ENCODE measurements at places on chromosomes 3 and 15. TPM values are rescaled to one million over a fixed set of nuclear protein-coding genes. Genes with fewer than 3 reads are reported as not detected.

- no peak for DNase-seq
Observed at GRCh38 chr15:26634319-26634718, 138.5 kb downstream of the GABRB3 start.

DNA sequence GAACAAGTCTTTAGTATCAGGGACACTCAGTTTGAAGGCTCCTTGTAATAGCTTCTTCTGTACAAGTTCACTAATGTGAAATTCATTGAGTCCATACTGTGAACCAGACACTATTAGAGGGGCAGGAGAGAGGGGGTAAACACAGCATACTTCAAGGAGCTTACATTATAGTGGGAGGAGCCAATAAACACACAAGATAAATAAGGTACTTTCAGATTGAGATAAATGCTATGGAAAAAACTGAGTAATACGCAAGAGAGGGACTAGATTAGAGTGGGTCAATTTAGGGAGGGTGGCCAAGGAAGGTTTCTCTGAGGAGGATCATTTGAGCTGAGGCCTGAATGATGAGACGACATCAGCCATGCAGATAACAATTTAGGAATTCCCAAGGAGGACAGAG is 3.1 kb upstream of the AKAP13 start:
- no peak for DNase-seq

DNA sequence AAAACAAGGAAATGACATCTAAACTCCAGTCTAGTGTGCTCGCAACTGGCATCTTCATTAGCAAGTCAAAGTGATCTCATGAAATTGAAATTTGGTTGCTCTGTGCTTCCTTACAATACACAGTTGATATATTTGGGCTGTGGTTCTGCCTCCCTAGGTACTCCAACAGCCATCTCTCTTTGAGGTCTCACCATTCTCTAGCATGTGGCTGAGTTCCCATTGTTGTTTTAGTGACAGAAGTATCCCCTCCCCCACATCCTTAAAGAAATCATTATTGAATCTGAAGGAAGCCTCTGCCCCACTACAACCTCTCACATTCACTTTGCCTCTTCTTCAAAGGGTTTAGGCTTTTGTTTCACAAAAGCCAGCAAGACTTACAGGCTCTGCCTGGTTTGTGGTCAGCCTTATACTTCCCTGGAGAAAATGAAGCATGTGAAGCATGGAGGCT is 516.5 kb downstream of the NLGN1 start:
- no peak for DNase-seq

Gene CACNA2D3
- total RNA-seq: 21.5 TPM

GRCh38 chr15:73605759-73606436 is 27.3 kb downstream of the NPTN start:
- DNase-seq: no peak

Gene SLC38A3
- total RNA-seq: 10.1 TPM

DNA sequence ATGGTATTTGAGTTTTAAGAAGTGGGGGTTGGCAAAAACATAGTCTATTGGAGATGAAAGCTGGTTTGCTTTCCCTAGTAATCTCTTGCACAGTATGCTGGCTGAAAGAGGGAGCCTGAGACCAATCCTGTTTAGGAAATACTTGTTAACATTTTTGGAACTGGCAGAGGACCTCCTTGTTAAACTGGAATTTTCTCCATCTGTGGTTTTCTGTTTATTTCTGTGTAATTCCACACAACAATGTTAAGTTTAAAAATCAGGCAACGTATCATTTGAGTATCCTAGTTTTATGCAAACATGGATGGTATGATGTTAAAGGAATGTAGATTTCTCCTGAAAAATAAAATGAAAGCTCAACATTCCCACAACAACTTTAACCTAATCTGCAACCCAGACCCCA is 536.0 kb upstream of the TBL1XR1 start:
- DNase-seq: no peak

DNA sequence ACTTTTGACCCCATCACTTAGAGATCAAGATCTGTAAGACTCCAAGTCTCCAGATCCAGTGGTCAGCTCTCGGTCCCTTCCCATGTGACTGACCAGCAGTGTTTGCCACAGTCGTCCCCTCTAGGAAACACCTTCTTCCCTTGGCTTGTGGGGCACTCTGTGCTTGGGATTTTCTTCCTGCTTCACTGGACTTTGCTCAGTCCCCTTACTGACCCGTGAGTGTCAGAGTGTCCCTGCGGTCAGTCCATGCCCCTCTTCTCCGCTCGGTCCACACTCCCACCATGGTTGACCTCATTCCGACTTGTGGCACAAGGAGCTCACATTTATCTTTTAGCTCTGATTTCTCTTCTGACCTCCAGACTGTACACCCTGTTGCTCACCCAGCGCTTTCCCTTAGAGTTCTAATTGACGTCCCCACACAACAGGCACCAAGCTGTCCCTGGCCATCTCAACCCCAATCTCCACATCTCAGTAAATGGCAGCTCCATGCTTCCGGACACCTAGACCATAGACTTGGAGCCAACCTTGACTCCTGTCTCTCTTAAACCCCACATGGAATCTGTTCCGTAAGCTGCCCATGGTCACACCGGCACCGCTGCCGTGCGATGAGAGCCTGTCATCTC is 67.9 kb downstream of the APBA2 start:
- no peak for DNase-seq

Gene BRK1
- total RNA-seq: 101 TPM

Gene FBXL2
- 2.3 TPM for total RNA-seq

DNA sequence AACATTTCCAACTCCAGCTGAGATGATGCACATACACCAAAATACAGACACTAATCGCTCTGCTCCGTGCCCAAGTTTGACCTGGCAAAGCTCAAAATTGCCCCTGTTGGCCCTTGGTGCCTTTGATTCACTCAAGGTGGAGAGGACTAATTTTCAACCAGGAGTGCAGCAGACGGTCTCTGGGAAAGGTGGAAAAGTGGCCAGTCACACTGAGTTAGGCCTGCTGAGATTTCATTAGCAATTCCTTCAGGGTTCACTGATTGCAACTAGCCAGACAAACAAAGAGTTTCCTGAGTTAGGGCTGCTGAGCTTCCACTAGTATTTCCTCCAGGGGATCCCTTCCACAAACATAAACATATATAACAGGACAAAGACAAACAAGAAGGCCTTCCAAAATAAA is 28.7 kb upstream of the LHFPL4 start:
- DNase-seq: no peak

- DNase-seq: no peak
Observed at GRCh38 chr15:69887009-69887408, 210.7 kb downstream of the TLE3 start.

DNA sequence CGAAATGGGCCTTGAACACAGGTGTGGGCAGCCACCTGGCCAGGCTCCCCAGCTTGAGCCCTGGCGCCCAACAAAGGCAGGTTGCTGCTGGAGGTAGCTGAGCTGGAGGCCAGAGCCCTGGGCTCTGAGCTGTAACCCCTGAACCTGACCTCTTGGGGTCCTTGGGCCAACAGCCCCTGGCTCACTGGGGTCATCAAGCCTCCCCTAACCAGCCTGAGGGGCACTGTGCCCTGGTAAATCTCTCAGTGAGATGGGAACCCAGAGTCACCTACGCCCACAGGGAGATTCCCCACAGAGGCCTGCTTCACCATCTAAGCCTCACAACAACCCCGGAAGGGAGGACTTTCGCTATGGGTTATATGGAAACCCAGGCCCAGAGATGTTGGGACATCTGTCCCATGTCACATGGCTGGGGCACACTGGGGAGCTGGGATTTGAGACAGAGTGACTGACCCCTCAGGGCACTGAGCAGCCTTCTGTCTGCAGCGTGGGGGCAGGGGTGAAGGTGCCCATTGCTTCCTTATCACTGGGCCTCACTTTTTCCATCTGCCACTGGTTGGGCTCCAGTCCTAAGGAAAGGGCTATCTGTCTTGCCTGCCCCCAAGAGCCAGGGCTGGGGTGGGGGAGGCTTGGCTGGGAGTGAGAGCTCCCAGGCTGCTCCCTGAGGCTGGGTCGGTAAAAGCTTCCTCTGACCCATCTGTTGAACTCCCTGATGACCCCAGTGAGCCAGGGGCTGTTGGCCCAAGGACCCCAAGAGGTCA is 59.1 kb downstream of the IQSEC1 start:
- DNase-seq: no peak

Gene CCDC12
- total RNA-seq: 39.9 TPM

GRCh38 chr3:188365988-188366698 is 212.2 kb downstream of the LPP start:
- DNase-seq: no peak

DNA sequence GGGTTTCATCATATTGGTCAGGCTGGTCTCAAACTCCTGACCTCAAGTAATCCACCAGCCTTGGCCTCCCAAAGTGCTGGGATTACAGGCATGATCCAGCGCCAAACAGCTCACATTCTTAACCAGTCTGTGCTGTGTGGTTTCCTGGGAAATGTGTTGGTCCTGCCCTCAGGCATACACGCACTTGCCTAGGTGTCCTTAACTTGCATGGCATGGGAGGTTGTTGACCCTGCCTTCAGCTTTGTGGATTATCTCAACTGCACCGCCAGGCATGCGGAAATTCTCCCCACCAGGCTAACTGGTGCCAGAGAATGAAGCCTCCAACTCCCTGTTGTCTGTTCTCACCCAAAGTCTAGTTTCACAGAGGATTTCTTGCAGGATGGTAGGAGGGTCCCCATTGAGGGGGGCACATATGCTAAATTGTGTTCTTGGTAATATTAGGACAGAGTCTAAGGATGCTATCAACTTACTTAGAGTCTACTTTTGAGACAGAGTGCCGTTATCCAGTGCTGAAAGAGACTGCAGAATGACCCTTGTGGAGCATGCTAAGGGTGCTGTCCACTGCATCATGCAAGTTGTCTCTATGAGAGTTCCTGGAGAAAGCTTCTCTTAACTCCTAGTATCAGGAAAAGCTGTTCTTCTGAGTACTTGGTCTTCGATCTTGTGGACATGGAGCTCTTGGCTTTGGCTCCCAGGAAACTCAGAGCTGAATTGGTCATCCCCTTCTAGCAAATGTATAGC is 61.6 kb upstream of the EIF1B start:
- DNase-seq: no peak

Gene CAMKV
- total RNA-seq: not detected

DNA sequence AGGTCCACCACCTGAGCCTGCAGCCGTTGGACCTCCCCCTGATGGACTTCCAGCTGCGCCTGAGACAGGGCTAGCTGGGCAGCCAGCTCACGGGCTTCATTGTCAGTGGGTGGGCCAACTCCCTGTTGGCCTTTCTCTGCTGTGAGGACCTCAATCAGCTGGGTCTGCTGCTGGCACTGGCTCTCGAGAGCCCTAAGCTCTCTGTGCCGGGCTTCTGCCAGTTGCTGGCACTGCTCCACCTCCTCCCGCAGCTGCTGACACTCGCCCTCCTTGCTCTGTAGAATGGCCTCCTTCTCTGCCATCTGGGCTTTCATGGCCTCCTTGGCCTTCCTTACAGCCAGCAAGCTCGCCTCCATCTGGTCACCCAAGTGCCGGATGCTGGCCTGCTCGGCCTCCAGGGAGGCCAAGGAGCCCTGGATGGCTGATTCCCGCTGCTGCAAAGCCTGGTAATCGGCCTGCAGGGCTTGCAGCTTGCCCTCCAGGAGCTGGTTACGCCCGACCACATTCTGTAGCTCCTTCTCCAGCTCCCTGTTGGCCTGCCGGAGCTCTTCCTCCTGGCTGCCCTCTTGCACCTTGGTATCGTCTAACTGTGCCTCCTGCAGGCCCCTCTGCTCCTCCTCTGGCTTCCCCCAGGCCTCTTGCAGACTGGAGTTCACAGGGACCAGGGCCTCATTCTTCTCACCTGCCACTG is 23.8 kb downstream of the CXCR6 start:
- DNase-seq: no peak

- no peak for DNase-seq
Observed at GRCh38 chr15:66655511-66655910, 46.5 kb upstream of the SMAD6 start.

Gene CNTN3
- total RNA-seq: 2.8 TPM

DNA sequence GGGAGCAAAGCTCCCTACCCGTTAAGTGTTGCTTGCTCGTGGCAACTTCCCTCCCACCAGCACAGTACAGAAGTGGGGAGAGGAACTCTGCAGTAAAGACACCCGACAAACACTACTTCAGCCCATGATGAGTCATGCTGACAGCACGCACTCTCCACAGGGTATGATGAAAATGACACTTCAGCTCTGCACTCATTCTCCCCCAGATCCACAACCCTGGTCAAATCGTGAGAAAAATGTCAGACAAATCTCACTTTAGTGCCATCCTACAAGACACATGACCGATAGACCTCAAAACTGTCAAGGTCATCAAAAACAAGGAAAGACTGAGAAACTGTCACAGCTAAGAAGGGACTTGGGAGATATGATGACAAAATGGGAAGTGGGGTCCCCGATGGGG is 278.9 kb downstream of the OCA2 start:
- DNase-seq: no peak

DNA sequence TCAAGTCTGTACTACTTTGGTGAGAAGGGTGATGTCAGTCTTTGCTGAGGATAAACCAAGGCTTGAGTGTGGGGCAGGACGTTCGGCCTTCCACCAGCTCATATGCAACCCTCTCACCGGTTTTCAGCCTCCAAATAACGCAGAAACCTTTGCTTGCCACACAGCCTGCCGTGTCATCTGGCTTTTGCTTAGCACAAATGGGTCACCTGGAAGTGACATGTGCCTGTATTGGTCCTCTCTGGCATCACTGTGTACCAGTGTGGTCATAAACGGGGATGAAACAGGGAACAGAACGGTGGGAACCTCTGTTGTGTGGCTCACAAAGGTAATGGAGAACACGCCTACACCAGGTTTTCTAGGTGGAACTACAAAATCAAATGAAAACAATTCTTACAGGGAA is 7.1 kb downstream of the POMGNT2 start:
- DNase-seq: no peak

Gene ITIH1
- total RNA-seq: not detected

Gene CD96
- total RNA-seq: 0.17 TPM

GRCh38 chr15:37041042-37041441 is 59.3 kb downstream of the MEIS2 start:
- no peak for DNase-seq

- no peak for DNase-seq
Observed at GRCh38 chr15:29675791-29676301, 146.4 kb downstream of the TJP1 start.

DNA sequence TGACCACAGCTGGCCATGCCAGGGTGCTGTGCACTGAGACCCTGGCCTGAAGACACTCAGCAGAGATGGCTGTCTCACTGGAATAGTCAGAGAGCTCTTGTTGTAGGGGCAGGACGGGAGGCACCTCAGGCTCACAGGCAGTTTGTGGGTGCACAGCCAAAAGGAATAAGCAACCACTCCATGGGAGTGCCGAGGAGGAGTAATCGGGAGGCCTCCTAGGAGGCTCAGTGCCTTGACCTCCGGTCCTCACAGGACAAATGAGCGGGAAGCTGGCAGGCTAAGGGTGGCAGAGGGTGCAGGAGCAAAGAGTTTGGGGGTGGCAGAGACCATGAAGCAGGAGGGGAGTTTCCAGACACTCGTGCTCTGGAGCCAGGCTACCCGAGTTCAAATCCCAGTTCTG is 81.7 kb downstream of the SMAD6 start:
- DNase-seq: no peak
